NCI-H748 treated with DMSO at 0.1 percent for 48 hours (cell line): ENCODE measurements at places on chromosomes 11 and 22.

DNA sequence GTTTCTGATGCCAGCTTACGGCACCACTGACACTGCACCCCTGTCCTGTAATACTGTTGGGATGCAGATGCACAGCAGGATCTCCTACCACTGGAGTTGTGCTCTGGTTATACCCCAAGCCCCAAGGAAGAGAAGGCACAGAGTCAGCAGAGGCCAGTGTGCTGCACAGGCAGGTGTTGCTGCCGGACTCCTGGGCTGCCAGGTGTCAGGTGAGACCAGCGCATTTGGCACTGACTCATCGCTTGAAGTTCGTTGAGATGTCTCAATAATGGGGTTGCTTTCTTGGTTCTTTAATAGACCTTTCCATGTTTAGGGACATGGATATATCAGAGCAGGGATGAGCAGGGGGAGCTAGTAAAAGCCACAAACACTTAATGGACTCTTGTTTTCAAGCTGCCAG is 75.7 kb upstream of the TTC12 start:
- DNase-seq: no peak

GRCh38 chr11:32575070-32575469 is 8.6 kb upstream of the EIF3M start:
- no peak for DNase-seq

- DNase-seq: peak; percentile 34
These were observed 745 bp downstream of the NCAM1 start for GRCh38 chr11:112961751-112962578.

DNA sequence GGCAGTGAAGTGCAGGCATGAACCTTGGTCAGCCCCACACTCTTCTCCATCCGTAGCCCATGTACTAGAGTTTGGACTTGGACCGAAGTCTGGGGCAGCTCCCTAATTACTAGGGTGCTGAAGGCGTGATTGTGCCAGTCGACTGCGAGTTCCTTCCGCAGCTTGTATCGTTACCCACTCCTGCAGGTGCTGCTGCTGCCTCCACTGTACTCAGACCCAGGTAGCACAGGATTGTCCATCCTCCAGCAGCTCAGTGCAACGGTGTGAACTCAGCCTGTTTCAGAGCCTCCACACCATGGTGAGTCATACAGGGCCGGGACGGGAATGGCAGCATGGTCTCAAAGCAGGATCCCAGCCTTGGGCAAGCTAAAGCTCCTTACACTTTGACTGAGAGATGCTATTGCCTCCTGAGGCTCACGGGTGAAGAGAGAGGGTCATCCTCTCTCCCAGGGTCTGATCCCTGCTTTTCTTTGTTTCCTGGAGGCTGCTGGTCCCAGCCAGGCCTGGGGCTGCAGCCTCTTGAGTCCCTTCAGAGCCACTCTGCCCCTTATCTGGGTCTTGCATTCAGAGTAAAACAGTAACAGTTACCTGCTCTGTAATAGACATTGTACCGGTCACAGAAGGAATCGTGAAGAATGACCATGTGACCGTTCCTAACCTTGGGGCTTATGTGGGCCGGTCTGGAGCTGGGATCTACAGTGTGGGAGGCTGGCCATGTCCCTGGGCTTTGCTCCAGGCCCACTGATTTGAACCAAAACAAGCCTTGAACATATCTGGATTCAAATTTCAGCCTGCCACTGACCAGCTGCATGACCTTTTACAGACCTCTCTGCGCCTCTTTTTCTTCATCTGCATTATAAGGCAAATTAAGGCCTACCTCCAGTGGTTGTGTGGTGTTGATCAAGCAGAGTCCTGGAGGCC is 1.7 kb downstream of the TKFC start:
- DNase-seq: no peak

GRCh38 chr11:82355313-82355823 is 378.3 kb downstream of the FAM181B start:
- DNase-seq: no peak

DNA sequence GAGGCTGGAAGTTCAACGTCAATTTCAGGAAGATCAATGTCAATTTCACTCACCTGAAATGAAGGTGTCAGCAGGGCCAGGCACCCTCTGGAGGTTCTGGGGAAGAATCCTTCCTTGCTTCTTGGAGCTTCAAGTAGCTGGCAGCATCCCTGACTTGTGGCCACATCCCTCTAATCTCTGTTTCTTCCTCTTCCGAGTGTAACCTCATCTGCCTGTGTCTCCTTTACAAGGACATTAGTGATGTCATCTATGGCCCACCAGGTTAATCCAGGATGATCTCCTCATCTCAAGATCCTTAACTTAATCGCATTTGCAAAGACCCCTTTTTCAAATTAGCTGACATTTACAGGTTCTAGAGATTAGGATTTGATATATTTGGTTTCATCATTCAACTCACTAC is 240.8 kb upstream of the MTNR1B start:
- DNase-seq: no peak

GRCh38 chr11:78381865-78382264 is 35.8 kb downstream of the GAB2 start:
- no peak for DNase-seq

GRCh38 chr11:87405356-87405755 is 367.6 kb downstream of the TMEM135 start:
- DNase-seq: no peak

- DNase-seq: no peak
These were observed 17.8 kb upstream of the FXYD2 start for GRCh38 chr11:117842131-117842941.

- no peak for DNase-seq
These were observed 4.6 kb upstream of the ACER3 start for GRCh38 chr11:76856106-76856505.

DNA sequence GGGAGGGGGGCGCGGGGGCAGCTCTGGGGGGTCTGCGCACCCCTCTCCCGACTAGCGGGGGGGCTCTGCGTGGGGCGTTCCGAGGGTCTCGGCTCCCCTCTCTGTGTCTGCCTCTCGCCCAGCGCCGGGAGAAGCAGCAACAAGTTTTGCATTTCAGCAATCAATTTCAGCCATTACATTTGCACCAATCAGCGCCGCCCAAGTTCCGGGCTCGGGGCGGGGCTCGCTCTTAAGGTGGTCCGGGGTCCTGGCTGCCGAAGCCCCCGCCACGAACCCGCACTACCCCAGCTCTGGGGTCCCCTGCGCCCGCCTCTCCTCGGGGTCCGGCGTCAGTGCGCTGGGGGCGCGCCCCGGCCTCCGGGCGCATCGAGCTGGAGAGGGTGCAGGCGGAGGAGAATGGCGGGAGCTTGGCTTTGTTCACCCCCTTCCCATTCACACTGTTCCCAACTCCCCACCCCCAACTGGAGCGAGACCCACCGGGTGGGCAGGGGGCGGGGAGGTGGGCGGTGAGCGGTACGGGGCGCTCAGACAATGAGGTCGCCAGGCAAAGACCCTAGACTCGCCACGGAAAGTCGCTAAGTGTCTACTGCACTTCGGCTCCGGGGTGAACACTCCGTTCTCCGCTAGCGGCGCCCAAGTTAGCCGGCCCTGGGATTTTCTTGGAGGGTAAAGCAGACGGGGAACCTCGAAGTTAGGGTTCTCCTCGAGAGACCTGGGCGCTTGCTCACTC is at the start of gene MN1:
Gene MN1, minus strand, starts transcription at position 141 of the 730 bp plus-strand sequence. CDS start 1,213 bp downstream, outside the sequence.
- DNase-seq: no peak

DNA sequence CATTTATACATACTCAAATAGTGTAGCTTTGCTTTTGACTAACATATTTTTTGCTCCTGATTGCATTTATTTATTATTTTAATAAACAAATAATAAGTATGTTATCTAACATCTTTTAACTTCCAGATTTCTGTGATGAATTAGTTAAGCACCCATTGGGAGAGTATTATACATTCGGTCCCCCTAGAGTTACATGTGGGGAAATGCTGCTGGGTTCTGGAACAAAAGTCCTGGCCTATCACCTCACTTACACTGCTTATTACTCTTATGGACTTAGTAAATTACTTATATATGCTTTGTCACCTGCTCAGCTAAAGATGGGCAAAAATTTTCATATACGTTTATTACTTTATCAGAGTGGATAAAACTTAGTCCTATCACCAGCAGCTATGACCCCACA is 1163.0 kb downstream of the FAM181B start:
- DNase-seq: no peak

DNA sequence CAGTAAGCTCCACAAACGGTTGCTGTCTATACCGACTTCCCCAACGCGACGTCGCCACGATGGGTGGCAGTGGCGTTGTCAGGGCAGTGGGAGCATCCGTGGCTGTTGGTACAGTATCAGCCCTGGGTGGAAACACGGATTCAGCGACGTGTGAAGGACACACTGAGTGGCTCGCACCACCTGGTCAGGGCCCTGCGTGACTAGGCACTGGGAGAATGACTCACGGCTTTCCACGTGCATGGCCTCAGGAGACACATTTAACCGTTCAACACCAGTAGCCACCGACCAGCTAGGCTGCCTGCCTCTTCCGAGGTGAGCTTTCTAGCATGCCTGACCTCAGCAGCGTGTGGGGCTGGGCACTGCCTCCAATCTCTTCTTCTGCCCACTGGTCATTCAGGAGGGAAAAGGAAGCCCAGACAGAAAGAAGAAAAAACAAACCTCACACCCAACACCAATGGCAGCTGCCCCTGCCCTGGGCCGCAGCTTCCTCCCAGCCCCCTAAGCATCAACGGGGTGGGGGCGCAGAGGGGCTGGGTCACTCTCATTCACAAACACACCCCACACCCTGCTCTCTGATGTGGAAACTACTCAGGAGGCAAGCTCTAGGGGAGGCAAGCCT is 59.0 kb downstream of the MYH9 start:
- DNase-seq: no peak

DNA sequence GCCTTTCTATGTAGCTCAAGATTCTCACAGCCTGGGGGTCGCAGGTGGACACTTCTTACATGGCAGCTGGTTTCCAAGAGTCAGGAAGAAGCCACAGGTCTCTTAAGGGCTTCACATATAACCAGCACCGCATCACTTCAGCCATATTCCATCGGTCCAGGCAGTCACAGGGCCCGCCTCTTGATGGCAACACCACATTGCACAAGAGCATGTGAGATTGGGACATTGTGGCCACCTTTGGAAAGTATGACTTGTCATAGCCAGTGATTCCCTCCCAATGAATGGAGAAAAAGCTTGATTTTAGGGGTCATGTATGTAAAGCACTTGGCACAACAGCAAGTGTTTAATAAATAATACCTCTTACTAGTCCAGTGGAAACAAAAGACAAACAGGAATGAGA is 98.3 kb downstream of the NCAM1 start:
- DNase-seq: no peak

- no peak for DNase-seq
These were observed 736.5 kb downstream of the DLG2 start for GRCh38 chr11:84890676-84891075.

- no peak for DNase-seq
These were observed 757 bp downstream of the RNASEH2C start for GRCh38 chr11:65719871-65720210.

DNA sequence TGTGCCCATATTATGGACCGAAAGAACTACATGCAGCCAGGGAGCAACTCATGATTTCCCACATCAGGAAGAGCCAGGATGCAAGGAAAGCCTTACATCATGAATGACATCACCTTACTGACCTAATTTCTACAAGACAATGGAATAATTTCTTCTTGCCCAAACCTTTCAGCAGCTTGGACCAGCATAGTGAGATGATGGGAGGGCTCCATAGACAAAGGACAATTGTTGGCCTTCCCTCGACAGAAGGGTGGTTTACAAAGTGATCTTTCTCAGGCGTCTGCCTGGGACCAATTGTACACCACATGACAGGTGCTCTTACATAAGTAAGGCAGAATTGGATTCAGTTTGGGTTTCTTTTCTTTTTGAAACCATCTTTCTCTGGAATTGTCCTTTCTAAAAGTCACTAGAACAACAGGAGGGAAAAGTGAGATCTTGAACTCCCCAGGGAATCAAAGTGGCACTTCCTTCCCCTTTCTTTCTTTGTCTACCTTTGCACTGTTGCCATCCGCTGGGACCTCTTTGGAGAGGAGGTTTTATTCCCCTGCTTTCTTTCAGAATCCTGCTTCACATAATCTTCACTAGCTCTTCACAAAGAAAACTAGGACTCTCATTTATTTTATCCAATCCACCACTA is 51.7 kb upstream of the PAK1 start:
- DNase-seq: no peak

DNA sequence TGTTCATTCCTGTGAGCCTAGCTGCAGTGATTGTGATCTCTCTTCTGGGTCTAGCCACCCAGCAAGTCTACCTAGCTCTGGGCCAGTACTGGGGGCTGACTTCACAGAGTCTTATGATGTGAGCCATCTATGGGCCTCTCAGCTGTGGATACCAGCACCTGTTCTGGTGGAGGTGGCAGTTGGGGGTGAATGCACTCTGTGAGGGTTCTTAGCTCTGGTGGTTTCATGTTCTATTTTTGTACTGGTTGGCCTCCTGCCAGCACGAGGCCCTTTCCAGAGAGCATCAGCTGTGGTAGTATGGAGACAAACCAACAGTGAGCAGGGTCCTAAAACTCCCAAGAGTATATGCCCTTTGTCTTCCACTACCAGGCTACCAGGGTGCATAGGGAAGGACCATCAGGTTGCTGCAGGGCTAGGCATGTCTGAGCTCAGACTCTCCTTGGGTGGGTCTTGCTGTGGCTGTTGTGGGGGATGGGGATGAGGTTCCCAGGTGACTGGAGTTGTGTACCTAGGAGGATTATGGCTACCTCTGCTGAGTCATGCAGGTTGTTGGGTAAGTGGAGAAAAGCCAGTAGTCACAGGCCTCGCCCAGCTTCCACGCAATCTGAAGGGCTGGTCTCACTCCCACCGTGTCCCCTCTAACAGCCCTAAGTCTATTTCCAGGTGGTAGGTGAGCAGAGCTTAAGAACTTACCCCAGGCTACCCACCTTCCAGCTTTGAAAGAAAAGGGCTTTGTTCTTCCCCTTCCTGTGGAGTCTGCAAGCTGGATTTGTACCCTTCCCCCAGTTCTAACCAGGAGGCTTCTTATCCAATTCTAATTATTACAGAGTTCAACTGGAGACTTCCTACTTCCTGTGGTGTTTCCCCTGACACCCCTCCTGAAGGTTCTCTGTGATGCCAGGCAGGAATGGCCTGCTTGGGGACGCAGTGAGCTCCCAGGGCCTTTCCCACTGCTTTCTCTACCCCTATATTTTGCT is 250.7 kb downstream of the LUZP2 start:
- DNase-seq: no peak
